ENCODE measurements at places on chromosomes 2 and 18.

DNA sequence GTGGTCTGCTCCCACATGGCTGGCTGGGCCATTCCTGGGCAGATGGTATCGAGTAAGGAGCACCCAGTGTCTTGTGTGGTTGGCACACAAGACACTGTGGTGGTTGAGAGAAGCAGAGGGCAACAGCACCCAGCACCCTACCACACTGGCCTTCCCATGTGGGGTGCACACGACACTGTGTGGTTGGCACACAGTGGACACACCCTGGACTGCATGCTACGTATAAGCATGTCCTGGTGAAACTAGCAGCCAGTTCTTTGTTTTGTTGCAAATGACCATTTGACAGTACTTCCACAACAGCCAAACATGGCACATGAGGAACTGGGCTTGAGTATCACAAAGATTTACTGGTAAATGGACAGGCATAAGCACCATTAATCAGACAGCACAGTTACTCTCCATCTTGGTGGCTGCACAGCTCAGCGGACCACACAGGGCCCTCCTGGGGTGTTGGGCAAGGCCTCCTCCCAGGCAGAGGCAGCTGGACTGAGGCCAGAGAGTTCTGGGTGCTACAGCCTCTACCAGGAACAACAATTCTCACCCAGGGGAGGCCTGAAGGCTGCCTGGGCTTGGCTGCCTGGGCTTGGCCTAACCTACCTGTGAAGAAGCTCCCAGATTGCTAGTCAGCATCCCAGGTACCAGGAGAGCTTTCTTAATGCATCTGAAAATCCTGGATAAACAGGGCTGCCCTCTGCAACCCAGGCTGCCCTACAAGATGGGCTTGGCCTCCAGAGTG is 59.3 kb upstream of the ALPP start:
- no peak for DNase-seq

DNA sequence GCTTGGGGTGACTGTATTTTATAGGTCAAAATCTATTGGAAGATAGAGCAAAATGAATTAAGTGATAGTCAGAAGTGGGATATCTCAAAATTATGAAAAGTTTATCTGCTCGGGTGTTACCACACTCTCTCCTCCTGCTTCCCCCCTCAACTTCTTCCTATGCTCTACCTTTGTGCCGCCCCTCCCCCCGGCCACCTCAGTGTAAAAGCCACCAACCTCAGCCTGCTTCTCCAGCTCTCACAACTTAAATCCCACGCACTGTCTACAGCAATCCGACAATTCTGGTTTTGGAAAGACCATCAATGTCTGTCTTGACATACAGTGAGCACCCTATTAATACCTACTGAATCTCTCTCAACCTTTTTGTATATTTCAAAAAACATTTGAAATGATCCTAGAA is 164.6 kb downstream of the DCC start:
- no peak for DNase-seq

GRCh38 chr2:241315093-241315878 is at the start of gene HDLBP:
TSS of gene HDLBP (minus strand) at chr2:241315672. CDS start at chr2:241266869, 48,803 bp downstream.
- DNase-seq, result peak; percentile 100

DNA sequence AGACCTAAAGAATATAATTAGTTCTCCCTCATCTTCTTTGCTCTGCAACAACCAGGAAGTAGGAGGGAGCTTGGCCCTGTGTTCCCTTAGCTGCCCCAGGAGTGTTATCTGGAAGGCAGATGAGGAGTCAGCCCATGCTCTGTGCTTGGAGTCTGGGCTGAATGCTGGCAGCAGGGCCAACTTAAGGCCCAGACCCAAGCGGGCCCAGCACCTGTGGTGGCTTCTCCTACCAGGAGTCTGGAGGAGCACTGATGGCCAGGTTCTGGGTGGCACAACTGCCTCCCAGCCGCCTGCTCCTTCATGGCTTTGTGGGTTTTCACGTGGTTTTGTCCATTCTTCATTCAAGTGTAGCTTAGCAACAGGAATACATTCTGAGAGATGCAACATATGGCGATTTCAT is 1910.7 kb upstream of the LRRTM1 start:
- no peak for DNase-seq

GRCh38 chr2:25365241-25365640 is 23.5 kb upstream of the DNMT3A start:
- no peak for DNase-seq

GRCh38 chr2:237581751-237582746 is 8.5 kb downstream of the RAB17 start:
- DNase-seq, result peak; percentile 80

GRCh38 chr2:105937498-105938097 is 192.9 kb downstream of the NCK2 start:
- no peak for DNase-seq

GRCh38 chr2:1437537-1437936 is 24.3 kb downstream of the TPO start:
- DNase-seq, result no peak

DNA sequence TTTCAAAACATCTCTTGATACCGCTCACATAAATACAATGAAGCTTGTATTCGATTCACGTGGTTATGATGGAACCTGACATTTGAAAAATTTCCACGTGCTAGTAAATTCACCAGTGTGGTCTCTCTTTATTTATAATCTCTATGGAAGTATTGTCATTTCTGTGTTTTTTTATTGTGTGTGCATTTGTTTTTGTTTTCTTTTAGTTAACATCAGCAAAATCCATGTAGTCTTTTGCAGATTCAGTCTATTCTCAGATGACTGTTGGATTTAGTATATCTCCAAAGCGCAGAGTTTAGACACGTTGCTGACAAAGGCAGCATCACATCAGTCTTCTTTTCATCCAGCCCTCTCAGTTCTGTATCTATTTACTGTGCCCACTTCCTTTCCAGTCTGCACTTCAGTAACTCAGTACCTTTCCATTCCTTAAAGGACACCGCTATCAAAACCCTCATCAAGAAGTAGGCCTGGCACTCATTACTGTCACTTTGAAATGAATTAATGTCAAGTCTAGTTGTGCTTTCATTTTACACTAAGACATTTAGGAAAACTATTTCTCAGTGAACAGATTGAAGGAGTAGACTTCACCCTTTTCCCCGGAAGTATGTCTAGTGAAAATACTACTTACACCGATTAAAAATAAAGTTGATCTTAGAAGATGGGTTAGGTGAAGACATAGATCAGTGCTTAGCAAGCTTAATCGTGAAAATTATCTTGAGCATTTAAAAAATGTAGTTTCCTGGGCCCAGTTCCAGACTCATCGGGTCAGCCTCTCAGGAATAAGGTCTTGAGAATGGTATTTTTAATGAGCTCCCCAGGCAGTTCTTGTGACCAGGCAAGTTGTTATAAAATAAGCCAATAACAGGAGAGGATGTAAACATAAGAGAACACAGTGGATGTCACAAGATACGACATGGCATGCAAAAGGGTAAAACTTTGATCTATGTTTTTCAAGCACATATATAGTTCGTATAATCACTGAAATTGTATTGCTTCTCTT is 506.8 kb upstream of the ZEB2 start:
- DNase-seq, result no peak

GRCh38 chr2:61995515-61995914 is 90.0 kb downstream of the COMMD1 start:
- no peak for DNase-seq

DNA sequence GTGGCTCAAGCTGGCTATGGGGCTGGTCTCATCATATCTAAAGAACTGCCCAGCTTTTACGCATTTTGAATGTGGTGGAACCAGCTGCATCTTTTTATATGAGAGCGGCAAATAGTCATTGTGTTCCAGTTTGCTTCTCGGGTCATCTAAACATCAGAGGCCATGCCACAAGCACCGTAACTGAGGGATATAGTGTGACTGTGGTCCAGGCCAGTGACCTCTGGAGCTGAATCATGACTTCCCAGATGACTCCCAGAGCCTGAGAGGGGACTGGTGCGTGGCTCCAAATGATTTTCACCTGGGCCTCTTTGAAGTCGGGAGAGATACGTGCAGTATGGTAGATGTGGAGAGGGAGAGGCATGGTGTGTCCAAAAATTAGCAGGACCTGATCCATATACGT is 271.0 kb downstream of the NEDD4L start:
- DNase-seq, result no peak

DNA sequence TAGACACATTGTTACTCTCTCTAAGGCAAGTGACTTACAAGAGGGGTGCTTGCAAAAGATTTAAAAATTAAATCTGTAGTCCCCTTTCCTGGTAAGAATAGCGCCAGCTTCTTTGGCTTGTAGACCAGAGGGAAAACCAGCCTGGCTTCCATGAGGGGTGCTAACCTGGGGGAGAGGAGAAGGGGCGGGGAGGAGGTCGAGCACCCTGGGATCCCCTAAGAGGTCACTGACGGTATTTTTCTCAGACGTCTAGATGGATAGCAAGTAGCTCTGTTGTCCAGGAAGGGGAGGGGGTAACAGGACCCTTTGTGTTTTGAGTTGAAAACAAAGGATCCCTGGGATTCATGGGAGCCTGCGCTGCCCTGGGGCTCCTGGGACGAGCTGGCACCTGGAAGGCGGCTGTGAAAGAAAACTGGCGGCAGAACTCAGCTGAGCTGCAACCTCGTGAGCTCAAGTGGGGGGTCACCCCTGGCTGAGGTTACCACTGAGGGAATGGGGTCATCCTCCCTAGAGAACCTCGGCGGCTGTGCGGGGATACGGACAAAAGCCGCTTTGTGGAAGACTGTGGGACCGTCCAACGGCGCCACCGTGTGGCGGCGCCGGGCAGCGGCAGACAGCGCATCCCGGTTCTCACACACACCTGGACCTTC is 37.8 kb upstream of the MRPL19 start:
- DNase-seq, result peak; percentile 50

- no peak for DNase-seq
Observed at GRCh38 chr2:105772362-105772761, 27.6 kb downstream of the NCK2 start.

GRCh38 chr18:48612917-48613316 is 74.1 kb downstream of the CTIF start:
- DNase-seq, result no peak

DNA sequence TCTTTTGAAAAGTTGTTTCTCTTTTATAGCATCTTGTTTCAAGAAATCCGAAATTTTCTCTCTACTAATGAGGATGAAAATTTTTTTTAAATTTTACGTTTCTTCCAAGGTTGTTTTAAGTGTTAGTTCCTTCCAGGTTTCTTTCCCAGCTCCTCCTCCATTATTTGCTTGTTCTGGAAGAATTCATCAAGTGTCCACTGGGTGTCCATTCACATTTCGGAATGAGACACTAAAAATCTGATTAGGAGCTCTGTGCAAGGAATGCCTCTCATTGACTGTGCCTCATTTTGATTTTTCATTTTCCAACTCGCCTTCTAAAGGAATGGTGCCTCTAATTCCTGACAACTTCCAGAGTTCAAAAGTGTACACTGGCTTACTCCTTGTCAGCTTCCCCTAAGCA is 6.1 kb downstream of the SP100 start:
- DNase-seq, result no peak

GRCh38 chr18:46311491-46311890 is 207.3 kb downstream of the HAUS1 start:
- no peak for DNase-seq

- DNase-seq, result peak; percentile 86
Observed at GRCh38 chr2:393711-394696, 106.1 kb upstream of the ALKAL2 start.

- DNase-seq, result peak; percentile 36
Observed at GRCh38 chr18:76455003-76455676, 39.9 kb downstream of the ZNF516 start.

GRCh38 chr18:46260016-46260878 is 156.1 kb downstream of the HAUS1 start:
- no peak for DNase-seq

Measured in activated CD8-positive, alpha-beta memory T cell treated with anti-CD3 and anti-CD28 coated beads, Interleukin-2, amount 10 ng/mL, durations not matched to agents 7 days and 5 days (primary cell).